GF-D8 (cell line): ENCODE measurements at places on chromosomes 2 and 18.
A peak's percentile ranks its signal among the peaks of the same experiment; 100 is the strongest.

DNA sequence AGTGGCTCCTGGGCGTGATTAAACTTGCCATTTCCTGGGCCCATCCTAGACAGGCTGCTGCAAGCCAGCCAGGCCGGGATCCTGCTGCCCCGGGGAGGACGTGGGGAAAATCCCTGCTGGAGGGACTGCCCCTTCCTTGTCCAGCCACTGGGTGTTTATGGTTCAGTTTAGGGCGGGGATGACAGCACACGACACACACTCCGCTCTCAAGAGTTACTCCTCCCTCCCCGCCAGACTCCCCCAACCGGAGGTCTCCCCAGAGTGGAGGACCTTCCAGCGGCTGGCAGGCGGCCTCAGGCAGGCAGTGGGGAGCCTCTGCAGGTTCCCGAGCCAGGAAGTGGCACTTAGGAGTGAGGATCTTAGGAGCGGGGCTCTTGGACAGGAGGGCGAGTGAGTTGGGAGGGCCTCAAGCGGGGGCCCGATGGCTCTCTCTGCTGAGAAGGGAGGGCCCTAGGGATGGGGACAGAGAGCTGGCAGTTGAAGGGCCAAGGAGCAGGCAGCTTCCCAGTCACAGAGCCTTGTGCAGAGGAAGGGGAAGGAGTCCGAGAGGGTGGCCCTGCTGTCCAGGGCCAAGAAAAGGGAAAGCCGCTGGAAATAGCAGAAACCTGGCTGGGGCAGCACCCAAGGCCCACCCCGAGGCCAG, 5.7 kb upstream of the GPR35 start:
- no peak for DNase-seq

DNA sequence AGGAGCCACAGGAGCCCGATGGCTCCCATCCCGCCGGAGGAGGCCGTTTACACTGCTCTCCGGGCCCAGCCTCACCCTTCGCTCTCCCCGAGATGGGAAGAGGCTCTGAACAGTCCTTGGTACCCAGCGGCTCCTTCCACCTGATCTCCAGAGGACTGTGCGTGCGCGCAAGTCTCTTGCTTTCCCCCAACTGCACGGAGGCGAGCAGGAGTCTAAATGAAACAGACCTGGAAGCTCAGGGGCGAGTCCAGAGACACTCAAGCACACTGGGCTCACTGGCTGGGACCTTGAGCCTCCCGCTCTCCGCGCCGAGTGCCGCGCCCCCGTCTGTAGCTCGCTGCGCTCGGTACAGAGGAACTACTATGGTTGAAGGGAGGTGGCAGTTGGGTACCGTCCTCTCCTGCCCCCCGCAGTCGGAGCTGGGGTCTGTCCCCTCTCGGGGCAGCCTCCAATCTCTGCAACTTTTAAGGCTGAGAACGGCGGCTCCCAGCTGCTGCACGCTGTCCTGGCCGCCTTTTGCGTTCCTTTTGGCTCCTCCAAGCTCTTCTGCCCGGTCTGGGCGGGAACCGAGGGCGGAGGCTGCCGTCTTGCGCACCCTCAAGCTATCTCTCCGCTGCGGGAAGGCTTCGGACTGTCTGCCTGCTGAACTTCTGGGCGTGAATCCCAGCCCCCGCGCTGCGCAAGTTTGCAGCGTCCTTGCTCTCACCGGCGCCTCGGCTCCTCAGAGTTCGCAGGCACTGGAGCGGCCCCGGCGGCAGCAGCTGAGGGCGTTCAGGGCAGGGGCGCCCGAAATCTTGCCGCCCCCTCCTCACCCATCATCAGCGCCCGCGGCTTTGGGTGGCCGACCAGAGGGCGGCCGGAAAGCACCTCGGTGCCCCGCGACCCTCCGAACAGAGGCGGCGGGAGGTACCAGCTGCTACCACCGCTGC, 491 bp downstream of the ALK start:
- no peak for DNase-seq

DNA sequence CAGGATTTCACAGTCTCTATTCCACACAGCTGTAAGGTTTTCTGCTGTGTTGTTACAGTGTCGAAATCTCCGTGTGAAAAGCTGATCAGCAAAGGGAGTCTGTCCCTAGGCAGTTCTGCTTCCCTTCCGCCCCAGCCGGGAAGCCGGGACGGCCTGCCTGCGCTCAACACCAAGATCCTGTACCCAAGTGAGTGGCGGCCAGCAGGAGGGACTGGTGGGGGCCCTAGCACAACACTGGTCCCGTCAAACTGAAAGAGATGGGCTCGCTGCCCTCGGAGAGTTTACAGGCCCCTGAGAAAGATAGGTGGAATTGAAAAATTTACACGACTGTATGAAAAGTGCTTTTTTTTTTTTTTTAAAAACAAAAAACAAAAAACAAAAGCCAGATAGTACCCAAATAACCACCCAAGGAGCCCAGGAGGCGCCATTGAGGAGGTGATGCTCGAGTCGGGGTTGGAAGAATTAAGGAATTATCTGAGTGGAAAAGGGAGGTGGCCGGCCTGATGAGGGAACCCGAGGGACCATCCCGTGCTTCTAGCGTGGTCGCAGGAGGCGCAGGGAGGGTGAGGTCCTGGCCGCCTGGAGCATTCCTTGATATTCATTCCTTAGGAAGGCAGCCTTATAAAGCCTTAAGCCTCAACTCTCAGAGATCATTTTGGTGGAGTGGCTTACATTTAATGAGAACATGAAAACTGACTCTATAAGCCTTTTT, 96.7 kb downstream of the DGKD start:
- DNase-seq, result no peak

DNA sequence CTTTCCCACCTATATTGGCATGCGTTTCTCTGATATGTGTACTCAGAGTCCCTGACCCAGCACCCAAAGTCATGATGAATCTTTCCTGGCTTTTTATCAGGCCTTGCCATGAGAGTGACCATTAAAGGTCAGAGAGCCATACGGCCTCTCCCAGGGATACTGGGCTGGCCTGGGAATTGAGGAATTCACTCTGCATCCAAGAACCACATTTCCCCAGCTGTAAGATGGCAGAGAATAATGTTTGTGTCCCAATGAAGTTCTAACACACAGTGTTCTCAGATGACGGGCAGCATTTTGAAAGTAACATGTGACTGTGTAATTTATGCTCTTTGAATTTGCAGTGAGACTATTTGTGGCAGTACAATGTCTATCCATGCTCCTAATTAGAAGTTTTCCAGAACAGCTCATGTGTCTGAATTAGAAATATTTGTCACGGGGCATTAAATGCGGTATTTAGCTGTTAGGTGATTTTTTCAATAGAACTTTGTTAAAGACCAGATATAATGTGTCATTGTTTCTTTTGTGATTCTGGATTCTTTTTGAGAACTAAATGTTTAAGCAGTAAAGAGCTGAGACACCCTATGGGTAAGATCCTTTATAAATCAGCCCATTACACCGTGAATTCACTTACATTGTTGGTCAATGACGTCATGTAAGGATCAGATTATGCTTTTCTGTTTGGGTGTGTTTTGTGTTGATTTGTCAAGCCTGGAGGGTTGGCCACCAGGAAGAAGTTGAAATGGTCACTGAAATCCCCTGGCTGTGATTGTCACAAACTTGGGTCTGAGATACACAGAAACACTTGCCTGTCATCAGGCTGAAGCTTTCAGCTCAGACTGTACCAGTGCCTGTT, 7.3 kb upstream of the SLC3A1 start:
- no peak for DNase-seq

GRCh38 chr18:4125627-4126230, 329.4 kb downstream of the DLGAP1 start:
- no peak for DNase-seq

- DNase-seq, result no peak
Observed at GRCh38 chr2:190717306-190717705, 68.4 kb downstream of the NAB1 start.

- peak; percentile 45 for DNase-seq
Observed at GRCh38 chr2:111116843-111117597, 3.7 kb upstream of the BCL2L11 start.

DNA sequence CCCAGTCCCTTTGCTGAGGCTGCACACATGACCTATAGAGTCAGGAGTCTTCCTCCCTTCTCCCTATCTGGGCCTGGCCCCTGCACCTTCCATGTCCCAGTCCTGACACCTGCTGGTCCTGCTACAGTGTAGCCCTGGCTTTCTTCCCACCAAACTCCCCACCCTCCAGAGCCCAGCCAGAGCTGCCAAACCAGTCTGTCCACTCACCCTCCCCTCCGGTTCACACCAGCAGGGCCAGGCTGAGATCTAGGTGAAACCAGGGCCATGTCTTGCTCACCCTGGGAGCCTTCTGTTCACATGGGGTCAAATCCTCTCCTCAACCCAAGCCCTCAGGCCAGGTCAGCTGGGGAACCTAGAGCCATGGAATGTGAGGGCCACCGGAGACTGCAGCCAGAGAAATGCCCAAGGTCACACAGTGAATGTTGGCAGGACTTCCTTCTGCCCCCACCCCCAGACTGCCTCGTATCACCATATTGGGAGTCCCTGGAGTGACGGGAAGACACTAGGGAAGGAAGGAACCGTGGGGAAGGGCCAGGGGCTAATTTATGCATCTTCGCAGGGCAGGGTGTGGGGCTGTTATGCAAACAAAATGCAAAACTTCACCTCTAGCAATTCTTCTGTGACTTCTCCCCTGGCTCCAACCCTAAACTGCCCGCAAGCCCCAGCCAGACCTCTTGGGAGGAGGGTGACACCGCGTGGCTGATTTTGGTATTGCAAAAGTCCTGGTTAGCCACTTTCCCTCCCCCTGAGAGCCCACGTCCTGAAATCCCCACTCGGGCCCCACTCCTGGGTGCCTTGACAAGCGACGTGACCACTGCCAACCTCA, 14.6 kb downstream of the TNS1 start:
- no peak for DNase-seq

- no peak for DNase-seq
Observed at GRCh38 chr2:67923696-67924095, 139.1 kb downstream of the C1D start.

DNA sequence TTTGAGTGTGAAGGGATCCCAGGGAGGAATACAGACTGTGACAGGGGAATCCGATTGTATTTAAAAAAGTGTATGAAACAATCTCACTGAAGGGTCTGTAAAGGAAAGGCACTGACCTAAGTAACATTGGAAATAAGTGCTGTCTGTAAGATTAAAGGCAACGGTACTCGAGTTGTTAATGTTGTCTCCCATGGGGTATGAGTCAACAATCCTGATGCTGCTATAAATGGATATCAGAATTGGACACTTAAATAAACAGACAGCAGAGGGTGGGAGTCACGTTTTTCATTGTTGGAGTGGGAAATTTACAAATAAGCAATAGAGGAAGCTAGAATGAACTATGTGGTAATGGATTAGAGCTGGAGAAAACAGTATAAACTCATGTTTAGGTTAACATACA, 452.4 kb upstream of the RGPD4 start:
- no peak for DNase-seq

- no peak for DNase-seq
Observed at GRCh38 chr2:45223531-45223930, 214.3 kb upstream of the SIX2 start.

DNA sequence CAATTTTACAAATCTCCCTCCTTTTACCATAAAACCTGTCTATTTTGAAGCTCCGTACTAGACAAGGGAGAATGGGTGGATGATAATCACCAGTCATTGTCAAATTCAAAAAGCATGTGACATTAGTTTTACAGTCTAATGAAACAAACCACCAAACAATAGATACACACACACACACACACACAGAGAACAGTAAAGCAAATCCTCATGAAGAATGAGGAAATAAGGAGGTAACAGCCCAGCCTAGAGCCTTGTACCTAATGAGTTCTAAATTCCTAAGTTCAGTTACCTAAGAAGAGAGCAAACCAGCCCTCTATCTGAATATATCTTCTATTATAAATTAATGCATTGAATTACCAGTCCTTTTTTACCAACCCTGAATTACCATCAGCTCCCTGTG, 36.8 kb upstream of the BZW1 start:
- DNase-seq, result no peak

GRCh38 chr2:107078584-107078983, 192.6 kb upstream of the ST6GAL2 start:
- no peak for DNase-seq

DNA sequence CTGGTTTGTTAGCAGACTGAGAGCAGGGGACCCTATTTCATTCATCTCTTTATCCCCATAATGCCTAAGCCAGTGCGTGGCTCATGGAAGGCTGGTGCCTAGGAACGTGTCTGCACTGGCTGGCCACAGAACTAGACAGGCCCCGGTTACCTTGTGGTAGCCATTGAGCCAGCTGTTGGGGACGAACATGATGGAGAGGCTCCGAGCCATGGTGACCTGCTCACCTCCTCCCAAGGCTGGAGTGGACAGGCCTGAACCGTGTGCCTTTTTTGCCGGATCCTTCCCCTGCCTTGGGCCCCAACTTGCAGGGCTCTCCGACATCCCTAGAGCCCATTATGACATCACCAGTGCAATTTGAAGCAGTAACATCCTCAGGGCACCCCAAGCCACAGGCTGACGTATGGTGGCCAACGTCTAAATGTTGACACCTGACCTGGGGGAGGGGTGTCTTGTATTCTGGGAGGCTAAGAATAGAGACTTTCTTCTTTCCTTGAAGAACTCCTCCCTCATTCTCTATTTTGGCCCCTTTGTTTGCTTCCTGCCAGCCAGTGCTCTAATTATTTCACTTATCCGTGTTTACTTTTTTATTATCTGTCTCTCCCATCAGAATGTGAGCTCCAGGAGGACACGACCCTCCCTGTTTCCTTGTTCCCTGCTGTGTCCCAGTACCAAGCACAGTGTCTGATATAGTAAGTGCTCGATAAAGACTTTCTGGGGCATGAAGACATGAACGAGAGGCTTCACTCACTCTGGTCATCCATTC, 12.2 kb upstream of the DNPEP start:
- DNase-seq, result no peak

GRCh38 chr2:8144131-8144631, 537.7 kb upstream of the ID2 start:
- no peak for DNase-seq

DNA sequence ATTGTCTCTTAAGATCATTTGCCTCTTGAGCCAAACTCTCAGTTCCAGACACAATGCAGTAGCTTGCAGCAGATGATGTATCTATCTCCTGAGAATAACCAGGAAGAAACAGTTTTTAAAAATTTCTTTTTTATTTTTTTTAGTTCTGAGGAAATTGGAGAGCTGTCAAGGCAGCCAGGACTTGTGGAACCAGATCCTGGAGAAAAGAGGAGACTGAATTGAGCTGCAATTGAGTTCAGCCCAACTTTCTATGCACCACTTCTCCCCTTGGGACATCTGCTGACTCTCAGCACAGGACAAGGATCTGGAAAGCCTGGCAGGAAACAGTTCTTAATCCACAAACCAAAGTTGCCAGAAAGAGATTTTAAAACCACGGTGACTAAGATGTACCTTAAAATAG, 13.5 kb upstream of the CSRNP3 start:
- no peak for DNase-seq

GRCh38 chr2:88016960-88017779, 823 bp upstream of the RNU2-63P start:
- peak; percentile 55 for DNase-seq
